ENCODE measurements at places on chromosomes 5 and 9. TPM values are rescaled to one million over a fixed set of nuclear protein-coding genes. Genes with fewer than 3 reads are reported as not detected.

Gene SPATA6L
- total RNA-seq = 0.28 TPM

- no peaks in the 10 kb centered on the region for H3K27me3 ChIP-seq
- no peak for DNase-seq
- H3K27ac ChIP-seq = no peak overlapping the region
- H3K36me3 ChIP-seq = peaks cover 56% of the 10 kb centered on the region
- no peak overlapping the region for H3K4me3 ChIP-seq
These were observed 97.6 kb downstream of the TLE1 start for GRCh38 chr9:81591791-81592190.

DNA sequence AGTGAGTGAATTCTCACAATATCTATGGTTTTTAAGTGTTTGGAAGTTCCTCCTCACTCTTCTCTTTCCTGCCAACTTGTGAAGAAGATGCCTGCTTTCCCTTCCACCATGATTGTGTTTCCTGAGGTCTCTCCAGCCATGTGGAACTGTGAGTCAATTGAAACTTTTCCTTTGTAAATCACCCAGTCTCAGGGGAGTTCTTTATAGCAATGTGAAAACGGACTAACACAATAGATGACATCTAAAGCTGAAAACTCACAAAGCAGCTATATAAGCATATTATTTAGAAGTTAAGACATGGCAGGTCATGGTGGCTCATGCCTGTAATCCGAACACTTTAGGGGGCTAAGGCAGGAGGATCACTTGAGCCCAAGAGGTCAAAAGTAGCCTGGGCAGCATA is 130.2 kb downstream of the ARRDC3 start:
- no peak overlapping the region for H3K27ac ChIP-seq
- no peaks in the 10 kb centered on the region for H3K27me3 ChIP-seq
- H3K4me1 ChIP-seq = no peaks in the 10 kb centered on the region
- no peak overlapping the region for H3K4me3 ChIP-seq
- H3K36me3 ChIP-seq = no peaks in the 10 kb centered on the region

- no peaks in the 10 kb centered on the region for H3K36me3 ChIP-seq
- H3K27ac ChIP-seq = no peak overlapping the region
- DNase-seq = peak; percentile 12
- no peak overlapping the region for H3K4me3 ChIP-seq
These were observed 362.7 kb downstream of the CSNK1G3 start for GRCh38 chr5:123874600-123875201.

- H3K36me3 ChIP-seq = no peaks in the 10 kb centered on the region
- no peaks in the 10 kb centered on the region for H3K4me1 ChIP-seq
- H3K27me3 ChIP-seq = no peaks in the 10 kb centered on the region
- no peak for DNase-seq
- H3K27ac ChIP-seq = no peak overlapping the region
These were observed 291.9 kb upstream of the IRX1 start for GRCh38 chr5:3303777-3304176.

Gene PCDHGA1
- total RNA-seq = 0.90 TPM

DNA sequence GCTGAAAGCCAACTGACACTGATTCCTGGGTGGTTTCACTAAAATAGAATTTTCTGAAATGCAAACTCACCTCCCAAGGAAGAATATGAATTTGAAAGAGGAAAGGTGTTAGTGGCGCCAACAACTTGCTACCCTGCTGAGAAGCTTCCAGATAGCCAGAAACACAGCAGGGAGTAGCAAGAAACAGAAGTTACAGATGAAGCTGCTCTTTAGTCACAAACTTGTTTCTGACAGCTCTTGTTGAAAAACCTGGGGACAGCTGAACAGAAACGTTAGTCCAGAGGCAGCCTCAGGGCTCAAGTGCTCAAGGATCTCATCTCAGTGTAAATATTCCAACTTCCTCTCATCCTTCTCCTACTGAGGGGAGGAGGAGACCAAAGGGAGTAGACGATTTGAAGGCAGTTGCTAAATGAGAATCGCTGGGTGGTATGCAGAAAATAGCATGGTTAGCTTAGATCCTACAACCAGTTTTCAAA is 184.1 kb downstream of the PDE4D start:
- H3K36me3 ChIP-seq = no peaks in the 10 kb centered on the region
- H3K4me3 ChIP-seq = no peak overlapping the region
- DNase-seq = no peak
- H3K4me1 ChIP-seq = peaks cover 2% of the 10 kb centered on the region
- H3K27me3 ChIP-seq = no peaks in the 10 kb centered on the region

Gene DOCK8
- total RNA-seq = not detected

DNA sequence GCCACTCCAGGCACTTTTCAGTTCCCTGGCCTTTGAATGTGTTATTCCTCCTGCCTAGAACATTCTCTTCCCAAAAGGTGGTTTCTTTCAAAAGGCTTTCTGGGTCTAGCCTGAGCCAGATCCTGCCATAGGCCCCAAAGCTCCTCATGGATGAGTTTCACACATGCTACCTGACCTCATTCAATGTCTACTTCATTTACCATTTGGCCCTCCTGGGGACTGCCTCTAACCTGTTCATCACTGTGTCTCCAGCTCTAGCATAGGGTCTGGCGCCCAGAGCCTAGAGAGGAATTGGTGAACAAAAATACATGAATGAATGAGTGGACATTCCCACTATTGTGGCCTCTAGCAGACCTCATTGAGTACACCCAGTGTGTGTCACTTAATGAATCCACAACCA is 5.4 kb upstream of the P4HA2 start:
- DNase-seq = no peak
- H3K4me1 ChIP-seq = no peaks in the 10 kb centered on the region
- no peaks in the 10 kb centered on the region for H3K36me3 ChIP-seq
- H3K4me3 ChIP-seq = no peak overlapping the region

DNA sequence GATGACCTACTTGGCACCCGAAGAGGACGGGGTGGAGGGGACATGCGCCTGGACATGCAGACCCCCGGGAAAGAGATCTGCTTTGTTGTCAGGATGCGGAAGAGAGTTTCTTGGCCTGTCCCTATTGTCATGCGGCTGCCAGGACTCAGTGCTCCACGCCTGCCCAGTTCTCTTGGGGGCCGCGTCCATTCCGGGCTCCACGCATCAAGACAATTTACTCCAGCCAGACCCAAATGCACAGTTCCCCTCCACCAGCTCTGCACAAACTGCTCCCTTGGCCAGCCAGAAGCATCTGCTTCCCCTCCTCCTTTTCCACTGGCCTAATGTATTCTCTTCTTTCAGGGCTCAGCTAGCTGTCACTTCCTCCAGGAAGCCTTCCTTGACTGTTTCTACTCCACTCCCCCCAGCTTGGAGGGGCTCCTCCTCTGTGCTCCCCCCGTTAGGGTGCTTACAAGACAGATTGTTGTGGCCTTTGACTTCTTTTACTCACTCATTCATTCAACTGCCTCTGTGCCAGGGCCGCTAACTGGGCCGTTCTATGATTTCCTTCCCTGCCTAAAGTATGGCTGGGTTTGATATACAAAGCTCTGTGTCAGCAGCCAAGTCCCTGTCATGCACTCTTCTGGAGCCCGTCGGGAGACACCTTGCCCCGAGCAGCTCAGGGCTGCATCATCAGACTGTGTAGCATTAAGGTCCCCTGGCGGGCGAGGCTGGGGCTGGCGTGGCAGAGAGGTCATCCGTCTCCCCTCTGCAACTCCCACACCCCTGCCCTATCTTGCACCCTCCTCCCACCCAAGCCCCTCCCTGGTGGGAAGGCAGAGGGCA is 6.6 kb downstream of the FIBCD1 start:
- H3K27ac ChIP-seq = peak overlapping the region; percentile 88
- no peaks in the 10 kb centered on the region for H3K27me3 ChIP-seq
- peak overlapping the region; percentile 27 for H3K4me3 ChIP-seq
- peak; percentile 75 for DNase-seq
- no peaks in the 10 kb centered on the region for H3K36me3 ChIP-seq

GRCh38 chr5:50846261-50846660 is 179.8 kb downstream of the PARP8 start:
- H3K36me3 ChIP-seq = no peaks in the 10 kb centered on the region
- DNase-seq = no peak
- no peaks in the 10 kb centered on the region for H3K27me3 ChIP-seq
- no peak overlapping the region for H3K27ac ChIP-seq

Gene PPP1R26
- 3.8 TPM for total RNA-seq
